ENCODE measurements at places on chromosomes 3 and 15.

DNA sequence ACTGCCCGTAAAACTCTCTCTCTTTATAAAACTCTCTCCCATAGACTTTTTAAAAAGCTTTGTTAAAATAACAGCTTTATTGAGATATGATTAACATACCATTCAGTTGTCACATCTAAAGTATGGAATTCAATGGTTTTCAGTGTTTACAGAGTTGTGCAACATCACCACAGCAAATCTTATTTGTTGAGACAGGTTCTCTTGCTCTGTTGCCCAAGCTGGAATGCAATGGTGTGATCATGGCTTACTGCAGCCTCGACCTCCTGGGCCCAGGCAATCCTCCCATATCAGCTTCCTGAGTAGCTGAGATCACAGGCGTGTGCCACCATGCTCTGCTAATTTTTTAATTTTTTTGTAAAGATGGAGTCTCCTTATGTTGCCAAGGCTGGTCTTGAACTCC is 35.9 kb upstream of the TRAK1 start:
- DNase-seq: no peak

GRCh38 chr3:149801639-149802038 is 9.3 kb upstream of the ANKUB1 start:
- DNase-seq: no peak

GRCh38 chr3:155995525-155996370 is 124.6 kb upstream of the KCNAB1 start:
- DNase-seq: peak; percentile 70

DNA sequence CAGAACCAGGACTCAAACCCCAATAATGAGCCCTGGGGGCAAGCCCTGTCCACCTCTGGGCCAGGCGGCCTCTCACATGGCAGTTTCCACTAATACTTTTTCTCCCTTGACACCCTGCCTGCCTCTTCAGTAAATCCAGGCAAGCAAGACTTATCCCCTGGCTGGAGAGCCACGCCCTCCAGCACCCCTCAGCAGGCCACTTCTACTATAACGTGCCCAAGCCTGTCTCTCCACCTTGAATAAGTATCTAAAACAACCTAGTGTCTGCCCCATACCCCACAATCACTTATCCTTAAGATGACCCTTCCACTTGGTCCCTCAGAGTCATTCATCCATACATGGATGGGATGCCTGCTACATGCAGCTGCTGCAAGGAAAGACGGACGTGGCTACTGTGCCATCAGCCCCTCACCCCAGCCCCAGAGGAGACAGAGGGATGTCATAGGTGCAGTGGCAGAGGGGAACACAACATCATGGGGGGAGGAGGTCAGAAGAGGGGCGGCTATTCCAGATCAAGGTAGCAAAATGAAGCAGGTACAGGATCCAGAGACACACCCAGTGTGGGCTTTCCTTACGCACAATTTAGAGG is 63.4 kb downstream of the LRIG1 start:
- no peak for DNase-seq

GRCh38 chr3:189172668-189173419 is 1.1 kb downstream of the TPRG1 start:
- no peak for DNase-seq

GRCh38 chr3:48662145-48662752 is 437 bp downstream of the CELSR3 start:
- no peak for DNase-seq

- DNase-seq: no peak
These were observed 9.0 kb downstream of the RORA start for GRCh38 chr15:61220125-61220524.

DNA sequence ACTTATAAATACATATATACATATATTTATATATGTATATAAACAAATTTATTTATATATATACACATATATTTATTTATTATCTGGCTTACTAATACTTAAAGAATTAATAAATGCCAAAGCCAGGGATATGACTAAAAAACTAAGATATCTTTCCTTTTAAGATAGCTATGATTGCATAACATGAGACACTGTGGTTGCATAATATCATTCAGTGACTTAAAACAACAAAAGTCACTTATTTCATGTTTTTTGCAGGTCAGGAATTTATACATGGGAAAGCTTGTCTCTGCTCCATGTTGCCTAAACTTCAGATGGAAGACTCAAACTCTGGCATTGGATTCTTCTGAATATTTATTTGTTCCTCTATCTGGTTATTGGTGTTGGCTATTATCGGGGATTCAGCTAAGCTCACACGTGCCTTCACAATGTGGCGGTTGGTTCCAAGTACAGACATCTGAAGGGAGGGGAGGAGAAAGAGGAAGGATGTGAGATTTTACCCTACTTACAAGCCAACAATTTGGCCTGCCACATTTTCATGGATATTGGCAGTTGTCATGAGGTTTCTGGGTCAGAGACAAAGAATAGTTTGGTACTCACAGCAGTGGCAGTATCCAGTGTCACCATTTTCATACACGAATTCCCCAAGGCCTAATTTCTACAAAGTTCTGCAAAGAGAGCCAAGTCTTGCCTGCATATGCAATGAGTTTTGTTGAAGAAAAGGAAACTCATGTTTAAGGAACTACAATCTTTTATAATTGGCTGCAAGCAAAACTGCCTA is 381.6 kb downstream of the EPHA3 start:
- DNase-seq: no peak

DNA sequence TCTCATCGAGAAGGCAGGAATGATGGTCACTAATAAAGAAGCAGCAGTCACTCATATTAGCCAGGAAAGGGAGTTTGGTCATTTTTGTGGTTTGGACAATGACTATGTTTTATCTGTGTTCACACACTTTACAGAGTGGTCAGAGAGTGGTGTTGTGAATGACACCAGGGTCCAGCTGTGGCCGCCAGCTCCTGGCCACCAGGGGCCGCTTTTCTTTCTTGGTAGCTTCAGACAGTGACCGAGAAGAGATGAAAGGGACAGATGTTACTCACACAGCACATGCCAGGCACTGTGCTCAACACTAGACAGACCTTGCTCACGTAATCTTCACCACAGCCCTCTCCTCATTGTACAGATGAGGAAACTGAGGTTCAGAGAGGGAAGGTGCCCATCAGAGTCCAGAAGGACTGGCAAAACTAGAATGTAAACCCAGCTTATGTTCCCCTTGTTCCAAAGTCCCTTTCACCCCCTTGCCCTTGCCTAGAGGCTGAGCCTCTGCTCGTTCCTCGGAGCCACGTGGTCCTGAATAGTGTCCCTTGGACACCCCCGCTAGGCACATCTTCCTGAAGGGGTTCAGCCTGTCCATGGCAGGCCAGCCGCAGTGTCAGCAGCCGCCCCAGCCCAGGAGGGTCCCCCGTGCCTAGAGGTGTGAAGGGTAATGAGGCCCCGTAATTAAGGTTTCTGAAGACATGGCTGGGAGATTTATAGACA is 55.6 kb downstream of the CYP11A1 start:
- no peak for DNase-seq

- DNase-seq: no peak
These were observed 95.9 kb upstream of the PRR23E start for GRCh38 chr3:127097072-127097405.

DNA sequence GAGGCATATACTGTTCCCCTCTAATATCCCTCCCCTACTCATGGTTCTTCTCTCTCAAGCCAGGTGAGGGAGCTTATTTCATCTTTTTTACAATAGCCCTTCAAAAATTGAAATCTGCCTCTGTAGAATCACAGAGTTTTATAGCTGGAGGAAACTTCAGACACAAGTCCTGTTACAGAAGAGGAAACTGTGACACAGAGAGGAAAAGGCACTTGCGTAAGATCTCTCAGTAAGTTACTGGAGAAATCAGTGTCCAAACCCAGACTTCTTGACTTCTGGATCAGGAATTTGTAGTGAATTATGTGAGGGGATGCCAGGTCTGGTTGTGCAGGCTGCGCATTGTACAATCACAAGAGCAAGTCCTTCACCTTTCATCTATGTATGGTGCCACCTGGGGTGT is 4.6 kb downstream of the FGD5 start:
- no peak for DNase-seq

GRCh38 chr3:135081451-135081850 is 286.4 kb downstream of the EPHB1 start:
- DNase-seq: no peak

DNA sequence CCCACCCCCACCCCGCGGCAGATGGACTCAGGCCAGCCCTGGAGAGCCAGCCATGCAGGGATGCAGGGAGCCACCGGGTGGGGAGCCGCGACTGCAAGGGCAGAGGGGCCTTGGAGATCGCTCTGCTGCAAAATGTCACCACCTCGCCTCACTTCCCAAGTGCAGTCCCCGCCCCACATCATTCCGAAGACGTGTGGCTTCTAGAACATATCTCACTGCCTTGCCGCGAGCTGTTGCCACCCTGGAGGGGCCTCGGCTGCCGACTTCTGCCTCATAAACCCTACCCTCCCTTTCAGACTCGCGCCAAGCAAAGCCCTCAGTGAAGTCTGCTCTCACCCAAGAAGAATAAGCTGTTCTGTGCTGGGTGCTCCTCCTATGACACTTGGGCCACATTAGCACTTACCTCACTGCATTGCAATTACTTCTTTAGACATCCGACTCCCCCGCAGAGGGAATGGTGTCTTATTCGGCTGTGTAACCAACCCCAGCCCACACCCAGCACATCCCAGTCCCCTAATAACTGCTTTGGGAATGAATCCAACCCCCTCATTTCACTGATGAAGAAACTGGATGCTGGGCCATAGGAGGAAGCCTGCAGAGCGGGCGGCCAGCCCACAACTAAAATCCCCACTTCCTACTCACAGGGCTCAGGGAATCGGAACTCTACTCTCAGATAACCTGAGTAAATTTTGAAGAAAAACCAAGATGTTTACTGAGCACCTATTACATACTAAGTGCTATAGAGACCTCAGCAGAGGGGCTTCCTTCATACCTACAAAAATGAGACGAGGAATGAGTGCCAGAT is 8.6 kb downstream of the TLE3 start:
- DNase-seq: no peak

DNA sequence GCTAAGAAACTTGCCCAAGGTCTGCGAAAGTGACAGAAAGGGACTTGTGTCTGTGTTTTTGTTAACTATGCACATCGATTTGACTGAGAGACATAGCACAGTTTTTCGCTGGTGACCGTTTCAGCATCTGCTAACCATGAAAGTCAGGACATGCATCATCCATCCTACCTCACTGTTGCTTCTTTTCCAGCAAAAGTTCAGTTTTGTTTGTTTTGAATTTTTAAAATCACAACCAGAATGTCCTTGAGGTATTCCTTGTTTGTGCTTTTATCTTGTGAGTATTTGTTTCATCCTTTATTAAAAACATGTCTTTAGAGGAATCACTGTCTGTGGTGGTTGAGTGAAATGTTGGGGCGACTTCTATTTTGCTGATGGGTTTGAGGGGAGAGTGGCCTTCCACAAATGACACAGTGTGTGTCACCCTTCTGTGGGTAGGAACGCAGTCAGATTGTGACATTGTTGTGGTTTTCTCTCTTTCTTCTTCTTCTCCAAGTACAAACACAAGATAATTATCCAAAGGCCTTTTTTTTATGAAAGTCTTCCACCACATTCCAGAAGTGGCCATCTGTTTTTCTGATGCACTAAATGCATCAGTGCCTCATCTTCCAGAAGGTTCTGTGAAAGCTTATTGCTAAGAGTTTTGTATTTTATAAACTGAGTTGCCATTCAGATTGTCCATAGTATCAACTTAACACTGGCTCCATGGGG is 214.4 kb upstream of the NR2E3 start:
- DNase-seq: peak; percentile 25

- no peak for DNase-seq
These were observed 7.1 kb downstream of the CD200R1 start for GRCh38 chr3:112967828-112968227.

DNA sequence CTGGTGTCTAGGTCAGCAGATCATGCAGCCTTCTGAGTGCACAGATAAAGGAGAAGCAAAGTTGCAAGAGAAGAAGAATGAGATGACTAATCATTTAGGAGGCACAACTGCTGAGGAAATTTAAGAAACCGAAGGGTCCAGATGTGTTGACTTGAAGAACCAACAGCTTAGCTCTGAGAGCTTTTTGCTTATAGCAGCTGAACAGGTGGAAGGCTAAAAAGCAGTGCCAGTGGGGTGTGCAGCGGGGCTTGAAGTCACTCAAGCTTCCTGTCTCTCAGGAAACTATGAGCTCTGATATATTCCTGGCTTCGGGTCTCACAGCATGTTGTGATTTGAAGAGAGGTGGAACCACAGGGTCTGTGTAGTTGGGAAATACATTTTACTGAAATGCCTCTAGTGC is 305.7 kb downstream of the RYR3 start:
- no peak for DNase-seq

DNA sequence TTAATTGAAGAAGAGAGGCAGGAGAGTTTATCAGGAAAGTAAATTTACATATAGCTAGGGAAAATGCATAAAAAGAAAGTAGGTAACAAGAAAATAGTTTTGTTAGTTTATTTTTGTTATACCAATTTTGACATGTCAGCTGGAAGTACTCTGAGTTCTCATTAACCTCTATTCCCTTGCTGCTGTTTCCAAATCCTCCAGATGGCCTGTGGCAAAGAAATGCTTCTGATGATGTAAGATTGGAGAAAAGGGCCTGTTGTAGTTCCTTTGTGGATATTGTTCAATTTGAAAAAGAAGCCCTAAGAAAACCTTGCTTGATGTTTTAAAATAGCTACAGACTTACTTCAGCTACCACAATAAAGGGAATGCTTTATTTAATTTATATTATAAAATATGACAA is 192.9 kb upstream of the SLITRK3 start:
- DNase-seq: no peak

- DNase-seq: no peak
These were observed 280.4 kb downstream of the RAP2B start for GRCh38 chr3:153442386-153442785.

DNA sequence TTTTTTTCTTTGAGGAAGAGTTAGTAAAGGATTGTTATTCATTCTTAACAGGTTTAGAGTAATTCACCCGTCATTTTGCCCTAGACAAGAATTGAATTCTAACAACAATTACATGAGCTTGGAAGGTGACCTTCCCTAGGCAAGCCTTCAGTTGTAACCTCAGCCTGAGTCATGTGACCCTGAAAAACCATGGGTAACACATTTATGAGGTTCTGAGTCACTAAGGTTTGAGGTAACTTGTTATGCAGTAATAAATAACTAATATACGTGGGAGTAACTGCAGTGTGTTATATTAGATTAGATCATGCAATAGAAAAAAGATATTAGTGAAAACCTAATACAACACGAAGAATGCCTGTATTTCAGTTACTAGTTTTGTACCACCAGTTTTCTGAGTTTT is 237.6 kb upstream of the NDN start:
- DNase-seq: no peak
